ENCODE measurements at places on chromosomes 3 and 15.
A peak's percentile ranks its signal among the peaks of the same experiment; 100 is the strongest.

GRCh38 chr15:21268436-21268940, 171.8 kb downstream of the POTEB3 start:
- DNase-seq, result no peak

- no peak for DNase-seq
These were observed 67.8 kb downstream of the SLCO3A1 start for GRCh38 chr15:91921188-91921842.

DNA sequence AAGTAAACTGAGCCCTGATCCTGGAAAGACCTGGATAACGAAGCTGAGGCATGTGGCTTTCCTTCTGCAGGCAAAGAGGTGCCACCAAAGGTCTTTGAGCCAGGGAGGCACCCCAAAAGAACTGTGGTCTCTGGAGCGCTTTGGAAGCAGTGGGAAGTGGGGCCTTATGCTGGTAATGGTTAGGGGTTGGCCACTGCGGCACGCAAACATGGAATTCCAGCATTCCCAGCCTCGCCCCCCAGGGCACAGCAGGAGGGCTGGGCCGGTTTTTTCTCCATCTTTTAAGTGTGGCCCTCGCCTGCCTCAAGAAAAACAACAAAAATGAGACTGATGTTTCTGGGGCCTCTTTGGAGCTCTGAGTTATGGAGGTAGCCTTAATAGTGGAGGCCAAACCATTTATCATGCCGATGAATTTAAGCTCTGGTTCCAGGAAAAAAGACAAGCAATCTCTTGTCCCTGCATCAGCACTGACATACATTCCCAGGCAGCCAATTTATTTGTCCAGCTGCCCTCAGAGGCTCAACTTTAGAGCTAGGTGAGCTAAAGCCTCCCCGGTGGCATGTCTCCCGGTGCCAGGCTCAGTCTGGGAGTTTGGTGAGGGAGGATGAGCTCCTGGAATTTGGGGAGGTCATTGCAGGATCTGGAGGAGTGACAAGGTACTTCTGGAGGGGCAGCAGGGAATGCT, 109.0 kb downstream of the TLE3 start:
- DNase-seq, result no peak

DNA sequence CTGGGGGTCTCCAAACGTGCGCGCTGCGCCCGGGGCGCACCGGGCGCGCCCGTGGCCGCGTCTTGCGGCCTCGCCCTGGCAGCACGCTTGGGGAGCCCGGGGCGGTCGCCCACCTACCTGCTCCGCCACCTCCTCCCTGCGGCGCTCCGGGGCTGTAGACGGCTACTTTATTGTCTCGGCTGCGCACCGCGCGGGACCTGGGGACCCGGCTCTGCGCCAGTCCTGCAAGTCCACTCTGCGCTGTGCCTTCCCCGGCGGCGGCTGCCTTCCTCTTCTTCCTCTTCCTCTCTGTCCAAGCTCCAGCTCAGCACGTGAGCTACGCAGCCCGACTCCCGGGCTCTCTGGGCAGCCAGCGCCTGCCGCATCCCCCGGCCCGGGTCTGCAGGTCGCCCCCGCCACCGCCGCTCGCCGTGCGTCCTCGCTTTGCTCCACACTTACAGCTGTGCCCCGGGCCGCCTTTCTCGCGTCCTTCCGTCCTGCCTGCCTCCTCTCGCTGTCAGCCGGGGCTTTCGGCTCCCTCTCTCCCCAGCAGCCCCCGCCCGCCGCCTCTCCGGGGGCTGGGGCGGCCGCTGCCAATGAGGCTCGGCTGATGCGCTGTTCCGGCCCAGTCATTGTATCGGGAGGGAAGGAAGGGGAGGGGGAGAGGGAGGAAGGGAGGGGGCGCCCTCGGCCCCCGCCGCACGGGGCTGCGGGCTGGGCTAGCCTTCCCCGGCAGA, 156.4 kb upstream of the FRMD4B start:
- DNase-seq, result no peak

GRCh38 chr3:24006-24405, 172.6 kb upstream of the CHL1 start:
- no peak for DNase-seq

DNA sequence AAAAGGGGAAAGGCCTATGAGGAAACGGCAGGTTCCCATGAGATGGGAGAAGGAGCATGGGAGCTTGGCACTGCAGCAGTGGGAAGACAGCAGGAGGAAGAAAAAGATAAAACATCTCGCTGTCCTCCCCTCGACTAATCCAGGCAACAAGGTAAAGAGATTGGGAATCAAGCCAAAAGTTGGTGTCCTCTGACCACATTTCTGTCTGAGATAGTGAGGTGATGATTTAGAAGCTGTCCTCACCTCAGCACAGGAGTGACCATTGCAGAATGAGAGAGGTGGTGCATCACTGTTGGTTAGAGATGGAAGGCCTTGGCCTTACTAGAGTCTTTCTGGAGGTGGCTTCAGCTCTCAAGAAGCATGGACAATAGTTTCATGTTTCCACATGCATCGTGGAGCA, 226.6 kb upstream of the CCDC54 start:
- DNase-seq, result no peak

DNA sequence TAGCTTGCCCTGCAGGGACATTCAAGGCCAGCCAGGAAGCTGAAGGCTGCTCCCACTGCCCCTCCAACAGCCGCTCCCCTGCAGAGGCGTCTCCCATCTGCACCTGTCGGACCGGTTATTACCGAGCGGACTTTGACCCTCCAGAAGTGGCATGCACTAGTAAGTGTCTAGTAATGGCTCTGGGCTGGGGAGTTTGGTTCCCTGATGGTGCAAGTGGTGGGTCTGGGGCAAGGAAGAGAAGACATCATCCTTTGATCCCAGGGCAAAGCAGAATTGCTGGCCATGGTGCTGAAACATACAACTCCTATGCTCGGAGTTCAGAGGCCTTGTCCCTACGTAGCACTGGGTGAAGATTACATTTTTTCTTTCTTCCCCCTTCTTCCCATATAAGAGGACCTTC, 311.4 kb downstream of the EPHB1 start:
- no peak for DNase-seq

- DNase-seq, result no peak
These were observed 11.2 kb downstream of the C3orf52 start for GRCh38 chr3:112097378-112097777.

DNA sequence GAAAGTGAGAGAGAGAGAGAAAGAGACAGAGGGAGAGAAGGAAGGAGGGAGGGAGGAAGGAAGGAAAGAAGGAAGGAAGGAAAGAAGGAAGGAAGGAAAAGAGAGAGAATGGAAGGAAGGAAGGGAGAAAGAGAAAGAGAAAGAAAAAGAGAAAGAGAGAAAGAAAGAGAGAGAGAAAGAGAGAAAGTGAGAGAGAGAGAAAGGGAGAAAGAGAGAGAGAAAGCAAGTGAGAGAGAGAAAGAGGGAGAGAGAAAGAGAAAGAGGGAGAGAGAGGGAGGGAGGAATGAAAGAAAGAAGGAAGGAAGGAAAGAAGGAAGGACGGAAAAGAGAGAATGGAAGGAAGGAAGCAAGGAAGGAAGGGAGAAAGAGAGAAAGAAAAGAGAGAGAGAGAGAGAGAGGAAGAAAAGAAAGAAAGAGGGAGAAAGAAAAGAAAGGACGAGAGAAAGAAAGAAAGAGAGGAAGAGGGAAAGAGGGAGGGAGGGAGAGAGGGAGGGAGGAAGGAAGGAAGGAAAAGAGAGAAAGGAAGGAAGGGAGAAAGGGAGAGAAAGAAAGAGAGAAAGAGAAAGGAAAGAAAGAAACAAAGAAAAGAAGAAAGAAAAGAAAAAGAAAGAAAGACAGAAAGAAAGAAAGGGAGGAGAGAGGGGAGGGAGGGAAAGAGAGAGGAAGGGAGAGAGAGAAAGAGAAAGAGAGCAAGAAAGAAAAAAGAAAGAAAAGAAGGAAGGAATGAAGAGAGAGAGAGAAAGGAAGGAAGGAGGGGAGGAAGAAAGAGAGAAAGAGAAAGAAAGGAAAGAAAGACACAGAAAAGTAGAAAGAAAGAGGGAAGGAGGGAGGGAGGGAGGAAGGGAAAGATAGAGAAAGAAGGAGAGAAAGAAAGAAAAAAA, 10.8 kb downstream of the WNT7A start:
- DNase-seq, result no peak

- peak; percentile 6 for DNase-seq
These were observed 1.3 kb downstream of the SMC4 start for GRCh38 chr3:160400702-160401150.

DNA sequence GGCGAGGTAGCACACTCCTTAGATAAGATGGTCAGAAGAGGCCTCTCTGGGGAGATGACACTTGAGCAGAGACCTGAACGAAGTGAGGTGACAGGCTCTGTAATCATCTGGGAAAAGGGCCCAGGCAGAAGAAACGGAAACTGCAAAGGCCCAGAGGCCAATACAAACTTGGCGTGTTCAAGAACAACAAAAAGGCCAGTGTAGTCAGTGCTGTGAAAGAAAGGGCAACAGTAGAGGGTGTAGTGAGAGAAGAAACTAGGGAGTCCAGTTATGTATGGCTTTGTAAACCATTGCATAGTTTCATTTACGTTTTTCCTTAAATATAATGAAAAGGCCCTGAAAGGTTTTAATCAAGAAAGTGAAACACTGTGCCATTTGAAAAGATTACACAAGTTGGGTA, 31.8 kb downstream of the PLD1 start:
- DNase-seq, result no peak

GRCh38 chr3:125220727-125221429, 8.3 kb upstream of the SLC12A8 start:
- no peak for DNase-seq

DNA sequence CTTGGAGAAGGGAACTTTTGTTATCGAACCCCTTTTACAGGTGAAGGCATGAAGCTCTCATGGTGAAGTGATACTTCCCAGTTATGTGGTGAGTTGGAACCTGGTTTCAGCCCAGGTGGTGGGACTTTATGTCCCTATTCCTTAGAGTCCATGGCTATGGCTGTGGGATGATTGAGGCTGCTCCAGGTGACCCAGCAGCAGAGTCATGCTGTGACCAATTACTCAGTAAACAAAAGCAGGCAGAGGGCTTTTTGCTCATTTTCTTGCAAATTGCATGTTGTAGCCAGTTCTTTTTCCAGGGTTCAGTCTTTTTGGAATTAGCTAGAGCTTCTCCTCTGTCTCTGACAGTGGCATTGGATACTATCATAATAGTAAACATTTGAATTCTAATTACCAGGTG, 70.7 kb downstream of the CACNA2D3 start:
- no peak for DNase-seq

GRCh38 chr3:188353426-188353825, 199.5 kb downstream of the LPP start:
- DNase-seq, result no peak

- no peak for DNase-seq
These were observed 41.1 kb downstream of the MFSD1 start for GRCh38 chr3:158842976-158843375.

GRCh38 chr15:83555383-83555782, 98.5 kb upstream of the ADAMTSL3 start:
- DNase-seq, result no peak

DNA sequence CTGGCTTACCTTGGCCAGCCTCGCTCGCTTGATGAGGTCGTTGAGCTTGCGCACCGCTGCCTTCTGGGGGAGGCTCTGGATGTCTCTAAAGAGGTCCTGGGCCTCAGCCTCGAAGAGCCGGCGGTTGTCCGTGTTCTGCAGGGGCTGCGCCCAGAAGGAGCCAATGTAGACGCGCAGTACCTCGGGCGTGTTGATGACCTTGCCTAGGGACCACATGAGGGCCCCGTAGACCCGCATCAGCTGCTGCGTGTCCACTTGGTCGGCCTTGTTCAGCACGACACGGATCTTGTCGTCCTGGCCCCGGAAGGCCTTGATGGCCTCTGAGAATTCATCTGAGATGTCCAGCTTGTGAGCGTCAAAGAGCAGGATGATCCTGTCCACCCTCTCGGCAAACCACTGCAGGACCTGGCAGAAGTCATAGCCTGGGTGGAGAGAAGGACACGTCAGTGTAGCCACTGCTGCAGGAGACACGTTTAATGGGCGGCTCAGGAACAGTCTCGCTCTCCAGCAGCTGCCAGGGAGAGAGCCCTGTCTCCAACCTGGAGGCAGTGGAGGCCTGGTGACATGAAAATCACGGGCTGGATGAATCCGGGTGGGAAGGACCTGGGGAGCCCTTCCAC, 25.5 kb upstream of the SPTBN5 start:
- DNase-seq, result no peak

DNA sequence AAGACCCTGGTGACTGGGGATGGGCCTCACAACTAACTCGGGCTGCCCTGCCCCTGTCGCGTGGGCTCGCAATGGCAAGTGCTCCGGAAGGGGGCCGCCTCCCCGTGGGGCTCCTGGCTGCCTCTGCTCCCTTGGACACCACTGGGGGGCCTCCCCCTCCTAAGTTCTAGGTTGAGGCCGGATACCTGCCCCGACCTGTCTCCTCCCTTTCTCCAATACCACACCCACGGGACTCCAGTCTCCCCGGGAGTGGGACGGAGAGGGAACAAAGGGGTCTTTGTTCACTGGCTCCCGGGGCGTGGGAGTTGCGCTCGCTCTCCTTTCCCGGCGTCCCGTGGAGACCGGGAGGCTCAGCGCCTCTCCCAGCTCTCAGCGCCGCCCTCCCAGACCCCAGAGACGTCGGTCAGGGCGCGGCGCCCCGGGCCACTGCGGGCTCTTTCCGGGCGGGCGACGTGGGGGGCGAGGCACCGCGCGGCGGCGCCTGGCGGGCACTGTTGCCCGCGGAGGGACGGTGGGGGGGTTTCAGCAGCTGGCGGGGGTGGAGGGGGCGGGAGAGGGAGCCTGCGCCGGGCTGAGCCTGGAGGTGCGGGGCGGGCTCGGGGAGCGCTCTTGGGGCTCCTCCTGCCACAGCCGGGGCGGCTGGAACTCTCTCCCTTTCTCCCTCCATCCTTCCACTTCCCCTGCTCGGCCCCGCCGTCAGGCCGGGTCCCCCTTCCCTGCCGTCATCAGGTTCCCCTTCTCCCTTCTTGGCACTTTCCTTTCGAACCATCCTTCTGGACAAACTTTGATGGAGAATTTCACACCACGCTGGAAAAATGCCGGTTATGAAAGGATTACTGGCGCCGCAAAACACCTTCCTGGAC, at the start of gene KCNH8:
Gene KCNH8 (plus strand): TSS at position 606 of the 863 bp plus-strand sequence. CDS start 210 bp downstream, at position 816.
- no peak for DNase-seq

DNA sequence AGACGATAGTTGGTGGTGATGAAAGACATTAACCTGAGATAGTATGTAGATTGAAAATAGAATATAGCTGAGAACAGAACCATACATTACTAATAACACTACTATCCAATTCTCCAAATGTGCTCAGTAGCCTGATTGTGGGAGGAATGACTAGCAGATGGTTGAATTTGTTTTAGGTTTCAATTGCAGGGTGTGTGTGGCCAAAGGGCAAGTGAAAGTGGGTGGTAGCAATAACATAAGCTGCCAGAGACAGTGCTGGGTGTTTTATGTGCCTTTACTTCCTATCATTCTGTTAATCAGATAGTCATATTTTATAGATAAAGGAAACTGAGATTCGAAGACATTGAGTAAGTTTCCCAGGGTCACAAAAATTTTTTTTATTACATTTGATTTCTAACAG, 249.5 kb upstream of the ARL6 start:
- no peak for DNase-seq

DNA sequence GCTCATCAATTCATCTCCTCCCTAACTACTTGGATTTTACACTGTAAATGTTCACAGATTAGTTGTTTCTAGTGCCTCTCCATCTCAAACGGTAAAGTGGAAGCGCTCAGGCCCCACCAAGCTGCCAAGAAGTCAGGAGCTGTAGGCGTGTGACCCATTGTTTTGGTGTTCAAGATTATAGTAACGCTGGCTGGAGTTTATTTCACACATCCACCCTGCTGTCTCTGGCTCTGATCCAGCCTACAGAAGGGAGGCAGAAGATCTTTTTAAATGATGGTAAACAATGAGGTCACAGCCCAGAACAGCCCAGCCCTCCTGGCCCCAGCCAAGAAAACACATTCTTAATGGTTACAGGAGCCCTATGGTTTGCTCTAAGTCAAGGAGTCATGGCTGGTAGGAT, 25.7 kb upstream of the GALNT15 start:
- DNase-seq, result no peak
